ENCODE measurements at places on chromosomes 6 and 20. TPM values are rescaled to one million over a fixed set of nuclear protein-coding genes. Genes with fewer than 3 reads are reported as not detected.
A peak's percentile ranks its signal among the peaks of the same experiment; 100 is the strongest.

Gene PNRC1
- total RNA-seq = 56.7 TPM

Gene TTPAL
- total RNA-seq = 19.5 TPM

Gene LY6G5C
- 2.2 TPM for total RNA-seq

Gene COL20A1
- 2.3 TPM for total RNA-seq

Gene C4A
- total RNA-seq = 4.3 TPM

Gene THEMIS
- total RNA-seq = not detected

Gene C6orf163
- total RNA-seq = 1.4 TPM

Gene ABCC10
- 28.0 TPM for total RNA-seq

Gene KHDRBS2
- total RNA-seq = 2.7 TPM

Gene CLPSL2
- total RNA-seq = 6.0 TPM

Gene FRMD1
- total RNA-seq = not detected

Gene PRR18
- 0.11 TPM for total RNA-seq

Gene RBPJL
- not detected for total RNA-seq

DNA sequence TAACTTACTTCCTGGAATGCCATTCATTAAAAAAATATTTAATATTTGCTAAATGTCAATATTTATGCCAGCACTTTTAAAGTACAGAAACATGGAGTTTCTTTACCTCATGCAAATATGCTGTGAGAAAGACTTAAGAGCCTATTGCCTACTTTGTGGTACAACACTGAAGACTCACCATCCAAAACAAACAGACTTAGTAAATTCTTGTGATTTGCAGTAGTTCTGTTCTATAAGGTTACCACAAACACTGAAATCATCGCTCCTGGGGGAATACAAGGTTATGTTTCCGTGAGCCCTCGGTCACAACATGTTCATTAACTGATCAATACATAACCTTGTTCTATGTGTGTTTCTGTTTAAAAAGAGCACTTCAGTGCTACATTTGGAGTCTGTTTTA lies 78.3 kb downstream of the ATG5 start:
- no peaks in the 10 kb centered on the region for H3K4me1 ChIP-seq
- H3K36me3 ChIP-seq = peaks cover 22% of the 10 kb centered on the region
- no peaks in the 10 kb centered on the region for H3K27me3 ChIP-seq
- no peak overlapping the region for H3K27ac ChIP-seq
- no peak overlapping the region for H3K4me3 ChIP-seq

GRCh38 chr6:105357165-105357564 lies 45.7 kb downstream of the PREP start:
- no peak overlapping the region for H3K4me3 ChIP-seq
- H3K27ac ChIP-seq = no peak overlapping the region
- peaks cover 46% of the 10 kb centered on the region for H3K36me3 ChIP-seq
- no peaks in the 10 kb centered on the region for H3K4me1 ChIP-seq
- H3K27me3 ChIP-seq = no peaks in the 10 kb centered on the region
- DNase-seq = no peak

DNA sequence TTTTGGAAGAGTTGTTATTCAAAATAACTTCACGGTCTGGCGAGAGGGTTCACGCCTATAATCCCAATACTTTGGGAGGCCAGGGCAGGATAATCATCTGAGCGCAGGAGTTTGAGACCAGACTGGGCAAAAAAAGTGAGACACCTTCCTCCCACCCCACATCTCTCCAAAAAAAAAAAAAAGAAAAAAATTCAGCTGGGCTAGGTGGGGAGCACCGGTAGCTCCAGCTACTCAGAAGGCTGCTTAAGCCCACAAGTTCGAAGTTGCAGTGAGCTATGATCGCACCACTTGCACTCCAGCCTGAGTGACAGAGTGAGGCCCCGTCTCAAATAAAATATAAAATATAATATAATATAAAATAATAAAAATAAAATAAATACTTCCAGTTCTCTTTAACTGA lies 10.4 kb downstream of the OR2B2 start:
- no peak overlapping the region for H3K27ac ChIP-seq
- no peaks in the 10 kb centered on the region for H3K27me3 ChIP-seq
- no peaks in the 10 kb centered on the region for H3K36me3 ChIP-seq

GRCh38 chr20:2365091-2365490 lies 15.6 kb upstream of the TGM6 start:
- DNase-seq = no peak
- H3K4me1 ChIP-seq = no peaks in the 10 kb centered on the region
- no peak overlapping the region for H3K27ac ChIP-seq
- no peak overlapping the region for H3K4me3 ChIP-seq

DNA sequence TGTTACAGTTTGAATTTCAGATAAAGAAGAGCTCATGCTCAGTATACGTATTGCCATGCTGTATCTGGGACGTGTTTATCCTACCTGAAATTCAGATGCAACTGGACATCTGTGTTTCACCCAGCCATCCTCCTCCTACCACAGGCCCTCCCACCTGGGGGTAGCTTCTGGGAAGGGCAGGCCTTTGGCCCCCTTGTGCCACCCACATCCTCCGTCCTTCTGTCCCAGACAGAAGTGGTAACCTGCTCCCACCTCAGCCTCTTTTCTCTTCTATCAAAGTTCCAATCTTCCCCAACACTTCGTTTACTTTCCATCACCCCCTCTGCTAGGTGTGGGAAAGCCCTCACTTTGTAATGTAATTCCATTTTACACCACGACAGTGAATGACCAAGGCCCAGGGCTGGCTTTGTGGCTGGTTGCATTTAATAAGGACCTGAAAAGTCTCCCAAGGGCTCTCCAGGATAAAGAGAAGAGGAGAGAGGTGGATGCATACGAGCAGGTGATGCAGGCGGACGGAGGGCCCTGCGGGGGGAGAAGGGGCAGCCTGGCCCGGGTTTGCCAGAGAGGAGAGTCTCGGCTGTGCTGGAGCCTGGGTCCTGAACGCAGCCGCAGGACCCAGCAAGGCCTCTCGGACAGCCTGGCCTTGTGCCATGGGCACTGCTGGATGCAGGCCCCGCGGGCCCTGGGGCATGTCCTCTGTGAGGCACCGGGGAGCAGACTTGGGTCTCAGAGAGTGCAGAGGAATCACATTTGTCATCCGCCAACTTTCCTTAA lies 98.4 kb downstream of the PSMB1 start:
- no peak overlapping the region for H3K4me3 ChIP-seq
- H3K36me3 ChIP-seq = no peaks in the 10 kb centered on the region
- no peaks in the 10 kb centered on the region for H3K4me1 ChIP-seq

- DNase-seq = no peak
- no peak overlapping the region for H3K27ac ChIP-seq
- no peaks in the 10 kb centered on the region for H3K36me3 ChIP-seq
- H3K4me3 ChIP-seq = no peak overlapping the region
These were observed 57.8 kb upstream of the NELFCD start for GRCh38 chr20:58923117-58923712.

DNA sequence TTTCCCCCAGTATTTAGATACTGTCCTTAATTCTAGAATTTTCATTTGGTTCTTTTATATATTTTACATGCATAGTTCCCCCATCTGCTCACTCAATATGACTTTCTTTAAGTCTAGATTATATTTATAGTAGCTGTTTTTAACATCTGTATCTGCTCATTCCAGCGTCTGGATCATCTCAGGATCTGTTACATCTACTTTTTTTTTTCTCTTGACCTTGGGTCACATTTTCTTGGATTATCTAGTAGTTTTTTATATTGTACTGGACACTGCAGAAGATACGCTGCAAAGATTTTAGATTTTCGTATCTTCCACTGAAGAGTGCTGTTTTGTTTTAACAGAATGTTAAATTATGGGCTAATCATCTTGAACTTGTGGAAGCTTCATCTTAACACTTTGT lies 20.7 kb downstream of the RAB22A start:
- H3K4me3 ChIP-seq = no peak overlapping the region
- H3K27ac ChIP-seq = no peak overlapping the region
- no peaks in the 10 kb centered on the region for H3K36me3 ChIP-seq
- no peaks in the 10 kb centered on the region for H3K27me3 ChIP-seq
- no peaks in the 10 kb centered on the region for H3K4me1 ChIP-seq

- no peaks in the 10 kb centered on the region for H3K4me1 ChIP-seq
- no peaks in the 10 kb centered on the region for H3K27me3 ChIP-seq
- no peaks in the 10 kb centered on the region for H3K36me3 ChIP-seq
- no peak for DNase-seq
- H3K27ac ChIP-seq = no peak overlapping the region
These were observed 29.9 kb downstream of the METTL24 start for GRCh38 chr6:110328259-110328658.

- H3K27me3 ChIP-seq = no peaks in the 10 kb centered on the region
- no peak overlapping the region for H3K27ac ChIP-seq
- H3K4me3 ChIP-seq = no peak overlapping the region
- DNase-seq = no peak
- no peaks in the 10 kb centered on the region for H3K4me1 ChIP-seq
These were observed 23.2 kb downstream of the LAMA4 start for GRCh38 chr6:112231164-112231563.

DNA sequence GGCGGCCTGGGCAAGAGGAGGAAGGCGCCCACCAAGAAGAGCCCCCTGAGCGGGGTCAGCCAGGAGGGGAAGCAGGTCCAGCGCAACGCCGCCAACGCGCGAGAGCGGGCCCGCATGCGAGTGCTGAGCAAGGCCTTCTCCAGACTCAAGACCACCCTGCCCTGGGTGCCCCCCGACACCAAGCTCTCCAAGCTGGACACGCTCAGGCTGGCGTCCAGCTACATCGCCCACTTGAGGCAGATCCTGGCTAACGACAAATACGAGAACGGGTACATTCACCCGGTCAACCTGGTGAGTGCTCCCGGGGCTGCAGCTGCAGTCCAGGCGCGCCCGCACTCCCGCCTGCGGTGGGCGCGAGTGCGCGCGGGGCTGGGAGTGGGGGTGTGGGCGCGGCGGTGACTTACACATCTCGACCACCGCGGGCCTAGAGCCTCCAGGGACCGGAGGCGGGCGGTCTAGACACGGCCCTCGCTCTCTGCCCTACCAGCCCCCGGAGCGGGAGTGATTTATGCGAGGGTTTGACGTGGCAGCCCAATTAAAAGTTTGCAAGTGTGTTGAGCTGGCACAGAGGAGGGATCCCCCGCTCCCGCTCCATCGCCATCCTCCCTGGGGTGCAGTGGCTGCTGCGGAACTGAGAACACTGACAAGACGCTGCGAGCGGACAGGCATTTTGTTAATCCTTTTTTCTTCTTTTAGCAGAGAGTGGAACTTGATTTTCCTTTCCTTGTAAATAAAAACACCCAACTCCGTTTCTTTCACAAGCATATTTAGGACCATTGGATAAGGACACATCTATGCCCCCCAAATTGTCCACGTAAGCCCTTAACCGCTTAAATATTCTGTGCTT lies 867 bp downstream of the TCF21 start:
- no peaks in the 10 kb centered on the region for H3K36me3 ChIP-seq
- peak; percentile 65 for DNase-seq

DNA sequence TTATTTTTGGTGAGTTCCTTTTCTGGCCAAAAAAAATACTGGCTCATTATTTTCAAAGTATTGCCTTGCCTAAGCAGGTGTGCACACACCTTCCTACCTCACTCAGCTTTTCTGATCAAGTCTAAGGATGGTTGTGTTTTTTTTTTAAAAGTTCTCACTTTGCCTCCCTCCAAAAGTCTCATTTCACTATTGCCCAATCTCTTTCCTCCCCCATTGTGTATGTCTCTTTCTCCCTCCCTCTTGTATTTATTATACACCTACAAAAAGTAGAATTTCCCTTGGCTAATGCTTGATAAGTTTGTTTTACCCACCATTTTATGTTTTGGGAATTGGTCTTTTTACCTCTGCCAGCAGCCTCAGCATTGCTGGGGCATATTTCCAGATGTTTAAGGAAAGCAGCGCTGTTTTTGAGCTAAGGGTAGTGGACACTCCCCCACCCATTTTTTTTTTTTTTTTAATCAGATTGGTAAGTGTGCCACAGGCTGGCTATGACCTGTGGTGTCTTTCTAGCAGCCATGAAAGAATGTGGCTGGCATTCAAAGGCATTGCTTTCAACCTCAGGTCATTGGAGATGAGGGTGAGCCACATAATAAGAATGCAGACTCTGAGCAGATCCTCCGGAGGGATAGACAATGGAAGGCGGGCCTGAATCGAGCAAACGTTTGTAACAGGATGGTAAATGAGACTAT lies 668.6 kb downstream of the UTRN start:
- peaks cover 12% of the 10 kb centered on the region for H3K36me3 ChIP-seq
- H3K27me3 ChIP-seq = no peaks in the 10 kb centered on the region
- no peak overlapping the region for H3K27ac ChIP-seq
- DNase-seq = no peak

GRCh38 chr6:148565321-148565926 lies 181.4 kb upstream of the UST start:
- H3K27ac ChIP-seq = no peak overlapping the region
- peaks cover 2% of the 10 kb centered on the region for H3K36me3 ChIP-seq
- peaks cover 3% of the 10 kb centered on the region for H3K27me3 ChIP-seq
- H3K4me3 ChIP-seq = no peak overlapping the region
- H3K4me1 ChIP-seq = no peaks in the 10 kb centered on the region

DNA sequence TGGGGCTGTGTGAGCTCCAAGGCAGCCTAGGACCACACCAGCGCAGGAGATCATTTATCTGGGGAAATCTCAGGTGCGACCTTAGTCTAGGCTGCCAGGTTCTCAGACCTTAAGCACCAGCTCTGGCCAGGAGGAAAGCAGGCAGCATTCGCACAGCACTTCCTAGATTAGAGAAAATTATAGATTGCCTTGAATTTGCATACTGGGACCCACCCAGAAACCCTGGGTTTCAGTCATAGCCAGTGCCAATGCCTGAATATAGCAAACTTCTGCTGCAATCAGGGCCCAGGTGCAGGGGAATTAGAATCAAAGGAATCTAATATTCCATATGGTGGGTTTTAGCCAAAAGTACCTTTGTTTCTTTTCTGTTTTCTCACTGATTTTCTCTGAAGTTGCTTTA lies 204.3 kb upstream of the CST7 start:
- no peak overlapping the region for H3K27ac ChIP-seq
- no peak for DNase-seq
- no peak overlapping the region for H3K4me3 ChIP-seq
- no peaks in the 10 kb centered on the region for H3K36me3 ChIP-seq
- no peaks in the 10 kb centered on the region for H3K27me3 ChIP-seq
- H3K4me1 ChIP-seq = 0 out of 2 replicates have a peak, but pooled peaks cover 8% of the 10 kb centered on the region

- no peak overlapping the region for H3K27ac ChIP-seq
- H3K36me3 ChIP-seq = no peaks in the 10 kb centered on the region
- no peak for DNase-seq
- peaks cover 3% of the 10 kb centered on the region for H3K4me1 ChIP-seq
- H3K27me3 ChIP-seq = no peaks in the 10 kb centered on the region
These were observed 14.2 kb downstream of the FAM83B start for GRCh38 chr6:54860739-54861138.

DNA sequence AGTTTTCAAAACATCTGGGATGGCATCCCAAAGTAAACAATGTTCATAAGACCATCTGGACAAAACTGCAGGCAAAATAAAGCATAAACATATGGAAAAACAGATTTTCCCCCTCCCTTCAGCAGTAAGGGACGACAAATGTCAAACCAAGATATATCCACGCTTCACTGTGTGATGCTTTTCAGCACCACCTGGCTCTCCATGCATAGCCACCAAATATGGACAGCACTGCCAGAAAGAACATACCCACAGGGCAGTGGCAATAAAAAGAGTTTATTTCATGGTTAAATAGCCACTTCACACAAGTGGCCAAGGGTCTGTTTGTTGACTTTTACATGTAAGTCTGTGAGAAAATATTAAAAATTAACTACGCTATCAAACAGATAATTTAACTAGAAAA lies 23.1 kb downstream of the USP45 start:
- no peak overlapping the region for H3K4me3 ChIP-seq
- no peak for DNase-seq
- no peak overlapping the region for H3K27ac ChIP-seq
- peaks cover 5% of the 10 kb centered on the region for H3K36me3 ChIP-seq
- no peaks in the 10 kb centered on the region for H3K4me1 ChIP-seq
- no peaks in the 10 kb centered on the region for H3K27me3 ChIP-seq

GRCh38 chr20:10249048-10249770 lies 30.6 kb downstream of the SNAP25 start:
- no peaks in the 10 kb centered on the region for H3K36me3 ChIP-seq
- H3K27me3 ChIP-seq = no peaks in the 10 kb centered on the region
- peak; percentile 43 for DNase-seq
- peaks cover 5% of the 10 kb centered on the region for H3K4me1 ChIP-seq
- no peak overlapping the region for H3K27ac ChIP-seq

Data from H9 (cell line).